ENCODE measurements at places on chromosomes 6 and 20. TPM values are rescaled to one million over a fixed set of nuclear protein-coding genes. Genes with fewer than 3 reads are reported as not detected.

ABHD16B gene
- not detected for total RNA-seq

- no peak for DNase-seq
Observed at GRCh38 chr20:46063652-46064054, 26.1 kb downstream of the NCOA5 start.

MTFR2 gene
- 1.3 TPM for total RNA-seq

DNA sequence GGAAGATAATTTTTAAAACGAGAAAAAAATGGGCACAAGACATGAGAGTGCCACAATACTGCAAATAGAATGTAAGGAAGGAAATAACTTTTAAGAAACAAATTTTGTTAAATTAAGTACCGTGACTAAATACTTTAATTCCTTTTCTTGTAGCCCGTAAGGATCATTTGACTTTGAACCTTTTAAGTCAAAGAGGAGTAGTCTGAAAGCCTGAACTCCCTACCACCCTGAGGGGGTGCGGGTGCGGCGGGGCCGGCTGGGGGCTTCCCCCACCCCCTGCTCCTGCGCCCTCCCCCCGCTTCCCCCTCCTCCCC, 231 bp upstream of the PHACTR2 start:
- no peak for DNase-seq

NMBR gene
- total RNA-seq = not detected

DNA sequence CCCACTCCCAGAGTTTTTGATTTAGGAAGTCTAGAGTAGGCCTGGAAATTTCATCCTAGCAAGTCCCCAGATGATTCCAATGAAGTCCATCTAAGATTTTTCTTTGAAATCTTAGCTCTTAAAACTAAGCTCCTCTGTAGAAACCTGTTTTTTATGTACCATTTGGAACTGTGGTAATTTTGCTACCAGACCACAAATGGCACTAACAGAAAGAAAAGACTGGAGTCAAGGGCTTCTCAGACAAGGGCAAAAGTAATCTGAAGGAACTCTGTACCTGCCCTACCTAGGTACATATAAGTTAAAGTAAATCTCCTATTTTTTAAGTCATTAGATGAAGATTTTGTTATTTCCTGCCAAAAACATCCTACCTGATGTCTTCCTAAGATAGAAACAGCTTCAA, 155.0 kb upstream of the HTR1E start:
- DNase-seq = no peak

Measured in kidney (tissue), 22 donors.